Activated naive CD4-positive, alpha-beta T cell (primary cell): ENCODE measurements at places on chromosomes 7 and 10.

DNA sequence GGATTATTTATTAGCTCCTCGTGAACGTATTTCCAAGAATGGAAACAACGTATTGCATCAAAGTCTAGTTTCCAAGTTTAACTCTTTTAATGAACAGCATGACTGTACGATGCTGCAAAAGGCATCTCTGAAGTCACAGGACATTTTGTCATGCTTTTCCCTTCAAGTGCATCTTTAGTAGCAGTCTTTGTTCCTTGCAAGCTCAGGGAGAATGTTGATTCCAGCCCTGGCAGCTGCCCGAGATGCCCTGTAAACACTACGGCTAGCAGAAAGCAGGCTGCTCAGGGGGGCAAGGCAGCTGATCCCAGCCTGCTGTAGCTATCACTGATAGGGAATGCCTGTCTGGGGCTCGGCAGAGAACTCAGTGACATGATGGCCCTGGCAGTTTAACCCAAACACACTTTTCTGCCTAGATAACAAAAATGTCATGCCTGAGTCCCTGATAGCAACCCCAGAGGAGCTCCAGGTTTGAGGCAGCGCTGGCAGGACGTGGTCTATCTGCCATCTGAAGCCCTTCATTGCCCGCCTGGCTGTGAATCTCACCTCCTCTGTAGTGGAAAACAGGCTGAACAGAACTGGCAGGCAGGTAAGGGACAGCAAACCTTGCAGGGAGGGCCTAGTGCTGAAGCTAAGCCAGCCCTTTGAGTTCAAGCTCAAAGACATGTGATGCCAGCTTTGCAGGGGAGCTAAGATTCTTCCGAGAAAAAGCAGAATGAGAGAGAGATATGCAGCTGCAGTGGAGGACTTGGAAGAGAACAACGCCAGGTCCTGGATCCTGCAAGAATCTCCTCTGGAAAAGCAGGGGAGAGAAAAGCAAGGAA is 264.6 kb downstream of the SNX10 start:
- no peak for DNase-seq

DNA sequence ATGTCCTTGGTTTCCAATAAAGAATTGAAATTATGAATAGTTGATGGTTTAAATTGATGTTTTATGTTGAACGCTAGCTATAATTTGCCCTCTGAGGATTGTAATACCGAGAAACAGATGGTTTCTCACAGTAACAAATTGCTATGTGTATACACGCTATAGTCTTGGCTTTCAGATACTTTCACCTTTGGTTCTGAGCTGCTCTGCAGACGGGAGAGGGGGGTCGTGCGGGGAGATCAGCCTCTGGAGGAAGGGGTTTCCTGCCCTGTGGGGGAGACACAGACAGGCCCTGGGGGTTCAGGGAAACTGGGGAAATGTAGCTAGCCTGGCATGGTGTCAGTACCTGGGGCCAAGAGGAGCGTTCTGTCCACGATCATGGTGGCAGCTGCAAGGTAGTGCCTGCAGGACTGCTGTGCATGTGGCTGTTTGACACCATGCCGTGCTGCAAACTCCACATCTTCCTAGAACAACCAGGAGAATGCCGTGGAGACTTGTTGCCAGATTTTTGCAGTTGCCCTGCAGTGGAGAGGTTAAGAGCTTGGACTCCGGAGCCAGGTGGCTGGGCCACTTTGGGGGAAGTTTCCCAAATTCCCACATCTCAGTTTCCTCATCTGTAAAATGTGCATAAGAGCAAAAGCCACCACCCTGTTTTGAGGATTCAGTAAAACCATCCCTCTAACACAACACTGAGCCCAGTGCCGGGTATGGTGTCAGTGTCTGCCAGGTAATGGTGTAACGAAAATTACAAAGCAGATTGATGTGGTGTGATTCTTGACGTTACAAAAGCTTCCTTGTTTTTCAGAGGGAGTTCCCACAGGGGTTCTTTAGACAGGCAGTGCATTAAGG is 167.9 kb downstream of the CUX1 start:
- no peak for DNase-seq

GRCh38 chr10:69825604-69826003 is 23.9 kb downstream of the COL13A1 start:
- no peak for DNase-seq

DNA sequence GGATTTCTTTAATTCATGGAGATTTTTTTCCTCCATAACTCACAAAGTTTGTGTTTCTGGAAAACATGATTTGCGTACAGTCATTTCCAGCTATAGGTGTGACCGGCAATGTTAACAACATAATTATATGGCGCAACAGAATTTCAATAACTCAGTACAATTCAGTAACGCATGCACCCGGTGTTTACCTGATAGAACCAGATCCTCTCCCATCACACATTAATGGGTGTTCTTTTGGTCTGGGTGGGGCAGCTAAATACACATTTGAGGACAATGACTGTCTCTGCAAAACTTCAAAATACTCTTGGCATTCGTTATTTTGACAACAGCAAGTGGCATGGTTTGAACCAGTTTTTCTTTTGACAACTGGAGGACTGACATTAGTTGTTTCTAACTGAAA is 102.3 kb downstream of the KLF6 start:
- no peak for DNase-seq

GRCh38 chr10:33858326-33858725 is 523.9 kb upstream of the NRP1 start:
- no peak for DNase-seq

- no peak for DNase-seq
Measured at GRCh38 chr10:85826377-85826776, 540.2 kb downstream of the GRID1 start.
